ENCODE measurements at places on chromosomes 13 and 19. TPM values are rescaled to one million over a fixed set of nuclear protein-coding genes. Genes with fewer than 3 reads are reported as not detected.
A peak's percentile ranks its signal among the peaks of the same experiment; 100 is the strongest.

VSIG10L gene
- 1.8 TPM for total RNA-seq

GRCh38 chr19:19540715-19541515 lies 2.9 kb downstream of the CILP2 start:
- DNase-seq: peak; percentile 48

DNA sequence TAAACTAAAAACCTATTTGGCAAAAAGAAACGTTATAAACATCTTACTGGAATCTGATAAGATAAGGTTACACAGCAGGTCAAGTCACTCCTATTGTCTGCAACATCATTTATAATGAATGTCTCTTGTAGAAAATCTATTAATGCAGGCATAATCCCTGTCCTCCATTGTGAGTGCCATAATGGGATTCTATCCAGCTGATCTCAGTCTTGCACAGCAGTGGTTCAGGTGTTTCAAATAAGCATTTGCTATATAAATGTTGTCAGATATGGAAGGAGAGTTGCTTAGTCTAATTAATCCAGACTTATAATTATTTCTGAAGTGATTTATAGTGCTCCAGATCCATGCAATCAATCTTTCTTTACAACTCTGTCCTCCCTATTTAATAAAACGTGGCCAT lies 186.5 kb upstream of the ATXN8OS start:
- no peak for DNase-seq

DNA sequence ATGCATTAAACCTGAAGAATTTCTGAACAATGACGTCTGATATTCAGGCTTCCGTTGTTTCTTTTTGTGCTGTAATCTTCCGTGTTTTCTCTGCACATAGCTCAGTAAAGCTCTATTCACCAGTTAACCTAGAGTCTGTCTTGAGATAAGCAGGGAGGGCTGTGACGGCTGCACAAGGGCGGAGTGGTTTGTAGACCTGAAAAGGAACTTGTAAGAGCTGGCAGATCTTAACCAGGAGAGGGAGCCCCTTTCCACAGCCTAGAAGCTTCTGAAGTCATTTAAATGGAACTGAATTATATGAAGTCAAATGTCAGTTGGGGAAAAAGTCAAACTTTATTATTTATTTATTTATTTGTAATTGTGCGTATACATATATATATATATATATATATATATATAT lies 27.5 kb downstream of the DPRX start:
- peak; percentile 31 for DNase-seq

- DNase-seq: no peak
These were observed 5.4 kb downstream of the CD320 start for GRCh38 chr19:8302734-8303133.

- no peak for DNase-seq
These were observed 45.3 kb upstream of the TRPC4 start for GRCh38 chr13:37914781-37915391.

ZNF497 gene
- 0.80 TPM for total RNA-seq

DNA sequence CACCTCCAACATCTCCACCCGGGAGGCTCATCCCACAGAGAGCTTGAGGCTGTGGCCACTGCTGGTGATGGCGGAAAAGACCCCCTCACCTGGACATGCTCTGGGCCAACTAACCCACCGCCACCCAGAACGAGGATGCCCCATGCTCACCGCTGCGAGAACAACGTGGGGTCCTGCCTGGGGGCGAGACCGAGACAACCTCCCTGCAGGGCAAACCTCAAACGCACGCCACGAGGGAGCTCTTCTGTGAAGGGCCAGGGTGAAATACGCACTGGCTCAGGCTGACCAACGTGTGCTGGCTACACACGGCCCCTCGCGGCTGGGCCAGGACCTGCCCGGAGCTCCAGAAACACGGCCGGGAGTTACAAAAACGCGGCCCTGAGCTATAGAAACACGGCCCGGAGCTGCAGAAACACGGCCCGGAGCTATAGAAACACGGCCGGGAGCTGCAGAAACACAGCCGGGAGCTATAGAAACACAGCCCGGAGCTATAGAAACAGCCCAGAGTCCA lies 19.0 kb upstream of the PLPP2 start:
- no peak for DNase-seq

- DNase-seq: no peak
These were observed 19.3 kb downstream of the GNA15 start for GRCh38 chr19:3154957-3155736.

GRCh38 chr19:14150041-14150769 lies 13.8 kb upstream of the ASF1B start:
- DNase-seq: no peak

GRCh38 chr19:48469934-48470680 lies 938 bp downstream of the CYTH2 start:
- DNase-seq: no peak

SLITRK5 gene
- total RNA-seq: under 0.01 TPM

OR7G1 gene
- not detected for total RNA-seq

PTH2 gene
- not detected for total RNA-seq

APOC4 gene
- not detected for total RNA-seq

DNA sequence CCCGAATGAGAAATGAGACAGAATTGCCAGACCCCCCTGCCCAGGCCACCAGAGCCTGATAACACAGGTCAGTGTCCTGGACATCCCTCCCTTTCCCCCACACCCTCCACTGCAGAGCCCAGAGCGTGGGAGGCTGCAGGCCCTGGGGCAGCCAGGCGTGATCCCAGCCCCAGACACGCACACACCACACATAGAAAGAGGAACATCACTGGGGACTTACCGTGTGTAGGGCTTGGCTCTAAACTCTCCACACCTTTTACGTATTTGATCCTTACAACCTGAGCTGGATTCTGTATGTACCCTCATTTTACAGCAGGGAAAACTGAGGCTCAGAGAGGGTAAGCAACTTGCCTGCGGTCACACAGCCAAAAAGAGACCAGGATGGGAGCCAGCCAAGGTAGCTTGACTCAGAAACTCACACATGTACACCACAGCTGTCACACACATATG lies 334 bp upstream of the ANGPTL6 start:
- no peak for DNase-seq

PLK5 gene
- total RNA-seq: not detected

KLF5 gene
- 30.7 TPM for total RNA-seq

GRCh38 chr19:2032296-2032941 lies 16.9 kb upstream of the BTBD2 start:
- DNase-seq: peak; percentile 99

GRCh38 chr19:38850976-38851621 lies 1.3 kb upstream of the HNRNPL start:
- DNase-seq: no peak

ZNF729 gene
- 0.73 TPM for total RNA-seq

DNA sequence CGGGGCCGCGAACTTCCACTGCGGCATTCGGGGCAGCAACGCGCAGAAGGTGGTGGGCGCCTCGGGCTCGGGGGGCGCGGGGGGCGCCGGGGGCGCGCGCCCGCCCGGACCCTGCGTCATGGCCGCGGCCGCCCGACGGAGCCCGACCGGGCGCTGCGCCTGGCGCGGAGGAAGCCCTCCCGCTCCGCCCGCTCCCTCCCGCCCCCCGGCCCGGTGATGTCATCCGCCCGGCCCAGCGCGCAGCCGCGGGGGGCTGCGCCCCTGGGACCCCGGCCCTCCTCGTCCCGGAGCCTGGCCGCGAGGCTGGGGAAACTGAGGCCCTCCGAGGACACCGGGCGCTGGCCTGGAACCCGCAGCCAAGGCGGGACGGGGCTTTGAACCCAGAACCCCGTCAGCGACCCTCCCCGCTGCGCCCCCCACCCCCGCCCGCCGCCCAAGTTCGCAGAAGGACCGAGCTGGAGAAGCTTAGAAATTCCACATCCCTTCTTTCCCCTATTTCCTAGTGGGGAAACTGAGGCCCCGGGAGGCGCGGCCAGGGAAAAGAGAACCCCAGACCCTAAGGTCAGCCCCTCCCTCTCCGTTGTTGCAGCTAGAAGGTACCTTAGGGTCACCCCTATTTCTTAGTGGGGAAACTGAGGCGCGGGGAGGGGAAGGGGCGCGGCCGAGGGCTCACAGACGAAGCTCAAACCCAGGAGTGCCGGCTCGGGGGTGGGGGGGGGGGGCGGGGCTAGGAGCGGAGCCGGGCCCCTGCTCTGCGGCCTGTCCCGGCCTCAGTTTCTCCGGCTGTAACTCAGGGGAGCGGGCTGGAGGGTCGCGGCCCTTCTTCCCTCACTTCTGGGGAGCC lies at the start of gene SHC2:
SHC2 (minus strand) TSS at position 157 of the 844 bp plus-strand sequence; CDS start at position 120, 37 bp downstream.
- DNase-seq: no peak

- no peak for DNase-seq
These were observed 23.7 kb upstream of the LAMP1 start for GRCh38 chr13:113273321-113273720.

DNA sequence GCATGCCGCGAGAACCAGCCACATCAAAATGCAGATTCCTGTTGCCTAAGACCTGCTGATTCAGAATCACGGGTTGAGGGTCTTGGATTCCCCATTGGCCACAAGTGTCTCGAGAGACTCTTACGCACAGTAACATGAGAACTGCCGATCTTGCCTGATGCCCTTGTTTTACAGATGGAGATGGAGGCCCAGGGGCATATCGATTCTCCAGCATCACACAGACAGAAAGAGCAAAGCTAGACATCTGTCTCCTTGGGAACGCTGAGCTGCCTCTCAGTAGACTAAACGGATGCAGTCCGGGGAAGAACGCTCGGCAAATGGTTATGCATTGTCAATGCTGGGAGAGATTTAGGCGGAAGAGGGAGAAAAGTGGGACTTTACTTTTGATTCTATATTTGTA lies 5.4 kb downstream of the NLRP12 start:
- DNase-seq: no peak

- DNase-seq: no peak
These were observed at the start of gene CD70 for GRCh38 chr19:6590827-6591319. Gene CD70 (minus strand): TSS chr19:6591150. CDS start chr19:6591002, 148 bp downstream.

- no peak for DNase-seq
These were observed 549.0 kb downstream of the GPC6 start for GRCh38 chr13:93775507-93776108.

- DNase-seq: no peak
These were observed 53.2 kb upstream of the SHKBP1 start for GRCh38 chr19:40523322-40524047.
